ENCODE measurements at places on chromosomes 11 and 22.

GRCh38 chr11:67364783-67365722 is 8.3 kb downstream of the CLCF1 start:
- DNase-seq: no peak

GRCh38 chr11:9347100-9347499 is 32.7 kb upstream of the TMEM41B start:
- no peak for DNase-seq

- DNase-seq: no peak
Measured at GRCh38 chr11:62401356-62401755, 17.5 kb upstream of the SCGB1A1 start.

DNA sequence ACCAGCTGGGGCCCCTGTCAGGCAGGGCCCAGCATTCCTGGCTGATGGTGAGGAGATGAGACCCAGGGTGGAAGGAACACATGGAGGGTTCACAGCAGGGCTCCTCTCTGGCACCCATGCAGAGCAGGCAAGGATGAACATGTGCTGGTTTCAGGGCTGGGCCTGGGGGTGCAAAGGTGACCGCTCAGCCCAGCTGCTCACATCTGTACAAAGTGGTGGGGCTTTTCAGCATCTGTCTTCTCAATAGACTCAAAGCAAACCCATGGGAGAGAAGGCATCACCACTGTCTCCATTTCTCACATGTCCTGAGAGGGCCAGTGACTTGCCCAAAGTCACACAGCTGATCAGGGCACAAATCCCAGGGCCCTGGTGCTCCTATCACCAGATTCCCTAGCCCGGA is 27.3 kb upstream of the TCF20 start:
- no peak for DNase-seq

DNA sequence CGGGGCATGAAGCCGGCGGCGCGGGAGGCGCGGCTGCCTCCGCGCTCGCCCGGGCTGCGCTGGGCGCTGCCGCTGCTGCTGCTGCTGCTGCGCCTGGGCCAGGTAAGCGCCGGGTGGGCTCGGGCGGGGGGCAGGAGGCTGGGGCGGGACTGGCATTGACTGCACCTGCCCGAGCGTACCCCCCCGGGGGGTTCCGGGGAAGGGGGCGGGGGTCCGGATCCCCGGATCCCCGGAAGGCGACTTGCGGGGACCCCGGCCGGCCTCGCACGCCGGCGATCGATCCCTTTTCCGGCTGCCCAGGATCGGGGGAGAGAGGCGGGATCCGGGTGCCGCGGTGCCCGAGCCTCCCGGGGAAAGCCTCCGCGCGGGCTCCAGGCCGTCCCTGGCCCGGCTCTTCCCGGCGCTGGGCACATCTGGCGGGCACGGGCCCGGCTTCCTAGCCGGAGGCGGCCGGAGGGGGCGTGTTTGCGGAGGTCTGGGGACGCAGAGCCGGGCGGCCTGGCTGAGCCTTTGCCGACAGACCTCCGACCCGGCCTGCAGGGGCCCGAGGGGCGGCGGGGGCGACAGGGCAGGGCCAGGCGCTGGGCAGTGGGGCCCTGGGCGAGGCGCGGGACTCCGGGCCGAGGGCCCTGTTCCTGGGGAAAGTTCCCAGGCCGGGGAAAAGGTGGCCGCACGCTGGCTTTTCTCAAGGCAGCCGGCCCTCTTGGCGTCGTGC is 705 bp downstream of the PTPRJ start:
- no peak for DNase-seq

DNA sequence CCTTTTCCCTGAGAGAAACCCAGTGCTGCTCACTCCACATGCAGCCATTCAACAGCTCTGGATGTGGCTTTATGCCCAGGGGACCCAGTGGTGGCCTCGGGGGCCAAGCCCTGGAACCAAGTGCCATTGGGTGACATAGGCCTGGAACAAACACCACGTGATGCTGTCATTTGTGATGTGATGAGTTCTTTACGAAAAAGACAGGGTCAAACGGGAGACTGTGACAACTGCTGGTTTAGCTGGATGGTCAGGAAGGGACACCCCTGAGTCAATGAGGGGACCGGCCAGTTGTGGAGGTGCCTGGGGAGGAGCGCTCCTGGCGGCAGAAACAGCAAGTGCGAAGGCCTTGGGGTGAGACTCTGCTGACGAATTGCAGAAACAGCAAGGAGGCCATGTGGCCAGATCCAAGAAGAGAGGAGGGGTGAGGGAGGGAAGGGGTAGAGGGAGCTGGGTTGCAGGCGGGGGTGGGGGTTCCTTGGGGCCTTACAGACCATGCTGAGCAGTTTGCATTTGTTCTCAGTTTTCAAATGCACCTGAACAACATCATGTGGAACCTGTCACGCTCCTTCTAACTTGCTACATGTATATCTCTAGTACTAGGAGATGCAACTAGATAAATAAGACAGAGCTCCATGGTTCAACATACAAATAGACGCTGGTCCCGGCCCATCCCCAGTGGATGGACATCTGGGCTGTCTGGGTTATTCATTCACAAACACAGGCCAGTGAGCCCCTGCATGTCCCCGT is 56.1 kb downstream of the IGLL5 start:
- no peak for DNase-seq

DNA sequence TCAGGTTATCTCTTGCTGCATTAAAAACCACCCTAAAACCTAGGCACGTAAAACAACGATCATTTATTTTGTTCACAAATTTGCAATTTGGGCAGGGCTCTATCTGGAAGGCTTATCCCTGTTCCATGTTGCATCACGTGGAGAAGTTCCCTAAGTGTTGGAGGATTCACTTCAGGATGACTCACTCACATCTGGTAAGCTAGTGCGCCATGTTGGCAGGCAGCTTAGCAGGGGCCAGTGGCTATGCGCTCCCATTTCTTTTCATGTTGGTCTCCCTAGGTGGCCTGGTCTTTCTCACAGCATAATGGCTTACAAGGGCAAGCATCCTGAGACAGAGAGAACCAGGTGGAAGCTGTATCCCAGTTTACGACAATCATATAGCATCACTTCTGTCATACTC is 226.8 kb downstream of the BLID start:
- DNase-seq: no peak

- DNase-seq: no peak
Measured at GRCh38 chr11:113448316-113448677, 26.9 kb downstream of the DRD2 start.

DNA sequence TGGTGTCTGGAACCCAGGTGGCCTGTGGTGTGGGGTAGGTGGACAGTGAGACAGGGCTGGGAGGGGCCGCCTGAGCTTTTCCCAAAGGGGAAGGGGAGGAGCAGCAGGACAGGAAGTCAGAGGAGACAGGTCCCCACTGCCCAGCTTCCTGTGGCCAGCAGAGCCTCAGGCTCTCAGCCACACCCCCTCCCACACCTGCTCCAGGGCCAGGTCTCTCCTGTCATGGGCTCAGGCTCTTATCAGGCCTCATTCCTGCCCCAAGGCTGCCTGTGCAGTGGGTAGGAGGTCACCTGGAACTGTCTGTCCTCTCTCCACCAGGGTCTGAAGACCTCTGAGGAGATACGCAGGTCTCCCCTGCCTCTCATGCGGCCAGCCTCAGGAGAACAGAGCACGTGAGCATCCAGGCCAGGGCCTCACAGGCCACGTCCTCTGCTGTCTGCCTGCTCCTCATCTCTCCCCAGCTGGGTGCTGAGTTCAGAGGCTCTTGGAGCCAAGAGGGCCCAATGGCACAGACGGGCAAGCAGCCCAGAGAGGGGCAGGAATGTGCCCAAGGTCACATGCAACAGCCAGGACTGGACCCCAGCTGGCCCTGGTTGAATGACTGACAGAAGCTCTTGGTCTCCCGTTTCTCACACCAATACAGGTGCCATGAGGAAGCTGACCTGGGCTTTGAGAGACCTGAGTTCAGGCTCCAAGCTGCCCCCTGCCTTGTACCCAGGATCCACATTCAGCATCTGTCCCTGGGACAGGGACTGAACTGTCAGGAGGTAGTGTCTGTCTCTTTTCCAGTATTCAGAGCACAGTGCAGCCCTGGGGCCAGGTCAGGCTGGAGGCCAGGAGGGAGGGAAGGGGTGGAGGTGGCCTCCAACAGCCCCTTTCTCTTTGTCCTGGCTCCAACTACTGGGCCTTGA is 16.7 kb downstream of the STARD10 start:
- no peak for DNase-seq

- DNase-seq: no peak
Measured at GRCh38 chr22:44002324-44002723, 21.8 kb upstream of the PARVB start.

- no peak for DNase-seq
Measured at GRCh38 chr11:92827132-92827531, 142.3 kb upstream of the MTNR1B start.

GRCh38 chr11:86755146-86755545 is 45.2 kb upstream of the PRSS23 start:
- no peak for DNase-seq

GRCh38 chr22:25365491-25366261 is 146.2 kb downstream of the CRYBB2 start:
- no peak for DNase-seq

- no peak for DNase-seq
Measured at GRCh38 chr11:56474729-56475235, 1.6 kb upstream of the OR5M3 start.

GRCh38 chr11:78192911-78193351 is 4.2 kb downstream of the USP35 start:
- no peak for DNase-seq

- DNase-seq: no peak
Measured at GRCh38 chr11:28793282-28793738, 685.1 kb downstream of the METTL15 start.

DNA sequence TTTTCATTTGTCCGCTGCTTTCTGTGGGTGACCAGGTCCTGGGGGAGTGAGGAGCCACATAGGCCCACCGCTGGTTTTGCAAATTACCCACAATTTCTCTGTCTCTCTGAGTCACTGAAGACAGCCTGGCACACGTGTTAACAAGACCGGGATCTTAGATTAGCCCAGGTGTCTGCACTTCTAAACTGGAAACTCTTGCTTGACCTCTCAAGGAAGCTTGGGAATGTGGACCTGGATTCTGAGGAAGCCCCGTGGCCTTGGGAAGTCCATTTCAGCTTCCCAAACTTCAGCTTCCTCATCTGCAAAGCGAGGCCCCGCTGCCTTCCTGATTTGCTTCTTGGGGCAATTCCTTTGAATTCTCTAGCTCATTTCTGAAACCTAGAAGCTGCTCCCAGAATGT is 119.9 kb downstream of the KIAA1671 start:
- DNase-seq: no peak

- no peak for DNase-seq
Measured at GRCh38 chr11:104907521-104908185, 9.4 kb upstream of the CASP12 start.

GRCh38 chr11:126385991-126386728 is 30.7 kb downstream of the ST3GAL4 start:
- no peak for DNase-seq

- DNase-seq: peak; percentile 84
Measured at GRCh38 chr11:78646564-78647185, 72.0 kb upstream of the NARS2 start.

GRCh38 chr11:11909727-11910126 is 68.0 kb downstream of the USP47 start:
- no peak for DNase-seq

DNA sequence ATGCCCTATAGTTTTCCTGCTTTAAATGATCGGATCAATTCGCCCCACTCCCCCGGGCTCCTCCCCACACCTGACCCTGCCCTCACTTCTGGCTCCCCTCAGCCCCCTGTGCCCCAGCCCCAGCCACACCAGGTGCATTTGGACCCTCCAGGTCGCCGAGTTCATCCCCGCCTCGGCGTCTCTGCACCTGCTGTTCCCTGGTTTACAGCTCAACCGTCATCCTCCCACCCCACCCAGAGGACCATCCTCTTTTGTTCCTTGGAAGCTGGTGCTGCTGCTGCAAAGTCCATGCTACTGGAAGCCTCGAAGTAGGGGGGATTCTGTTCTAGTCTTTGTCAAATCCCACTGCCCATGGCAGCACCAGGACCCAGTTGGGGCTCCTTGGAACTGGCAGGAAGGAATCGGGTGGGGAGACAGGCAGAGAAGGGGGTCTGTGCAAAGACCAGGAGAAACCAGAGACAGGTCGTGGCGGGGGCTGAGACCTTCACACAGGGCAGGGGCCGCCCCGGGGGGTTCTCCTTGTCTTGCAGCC is 4.5 kb upstream of the MUC5B start:
- no peak for DNase-seq

DNA sequence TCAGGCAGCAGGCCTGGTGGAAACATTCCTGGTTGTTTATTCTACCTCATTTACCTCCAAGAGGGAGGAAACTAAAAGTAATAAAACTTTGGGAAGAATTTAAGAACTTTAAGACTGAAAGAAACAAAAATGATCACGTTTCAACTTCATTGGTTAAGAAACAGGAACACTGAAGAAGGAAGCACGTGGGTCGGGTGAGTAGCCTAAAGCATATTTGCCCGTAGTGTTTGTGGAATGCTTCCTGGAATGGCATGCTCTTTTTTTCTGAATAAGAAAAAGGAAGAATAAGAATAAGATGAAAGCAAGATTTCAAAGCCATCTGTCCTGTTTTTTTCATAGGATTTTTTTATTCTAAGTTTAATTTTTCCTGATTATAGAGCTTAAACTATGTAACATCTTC is 83.1 kb downstream of the WNT11 start:
- DNase-seq: no peak

DNA sequence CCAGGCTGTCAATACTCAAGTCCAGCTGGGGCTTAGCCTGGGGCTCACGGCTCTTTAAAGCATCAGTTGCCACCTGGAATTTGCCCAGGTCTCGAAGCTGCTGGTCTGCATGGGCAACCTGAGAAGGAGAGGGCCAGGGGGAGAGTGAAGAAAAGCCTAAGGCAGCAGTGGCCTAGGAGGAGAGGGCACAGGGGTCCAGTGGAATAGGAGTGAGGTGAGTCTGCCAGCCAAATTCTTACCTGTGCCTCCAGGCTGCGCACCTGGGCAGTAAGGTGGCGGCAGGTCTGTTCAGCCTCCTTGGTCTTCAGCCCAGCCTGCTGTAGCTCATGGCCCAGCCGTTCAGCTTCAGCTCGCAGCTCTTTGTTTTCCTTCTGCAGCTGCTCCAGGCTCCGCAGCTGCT is 10.0 kb downstream of the IL18BP start:
- DNase-seq: no peak

DNA sequence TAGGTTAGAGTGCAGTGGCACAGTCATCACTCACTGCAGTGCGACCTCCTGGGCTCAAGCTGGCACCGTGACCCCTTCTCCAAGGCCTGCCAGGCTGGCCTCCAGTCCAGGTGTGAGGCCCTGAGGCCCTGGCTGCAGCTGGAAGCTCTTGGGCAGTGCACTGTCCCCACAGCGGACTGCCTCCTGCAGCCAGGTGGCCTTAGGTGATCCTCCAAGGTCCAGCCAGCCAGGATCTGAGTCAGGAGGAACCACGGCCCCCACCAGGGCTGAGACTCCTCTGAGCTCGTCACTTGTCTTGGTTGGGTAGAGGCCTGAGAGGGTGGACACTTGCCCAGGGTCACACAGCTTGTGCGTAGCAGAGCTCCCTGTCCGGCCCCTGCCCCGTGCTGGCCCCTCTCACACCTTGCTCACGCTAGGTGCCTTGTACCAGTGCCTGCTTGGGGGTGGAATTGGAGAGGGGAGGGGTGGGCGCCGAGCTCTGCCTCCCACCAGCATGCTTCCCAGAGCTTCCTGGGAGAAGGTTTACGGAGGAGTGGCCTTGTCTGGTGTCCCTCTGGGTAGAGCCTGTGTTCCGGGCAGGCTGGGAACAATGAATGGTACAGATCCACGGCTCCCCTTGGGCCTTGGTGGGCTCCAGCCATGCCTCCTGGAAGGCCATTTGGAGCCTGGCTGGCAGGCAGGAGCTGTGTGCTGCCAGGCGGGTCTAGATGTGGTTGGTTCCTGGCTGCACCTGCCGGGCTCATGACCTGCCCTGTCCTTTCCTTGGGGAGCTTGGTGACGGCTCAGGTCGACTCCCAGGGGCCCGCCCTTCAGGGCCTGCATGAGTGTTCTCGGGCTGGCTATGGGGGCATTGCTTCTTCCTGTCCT is 20.6 kb downstream of the KCNQ1 start:
- DNase-seq: no peak

GRCh38 chr22:20061481-20061861 is 18.6 kb upstream of the DGCR8 start:
- no peak for DNase-seq
